Stimulated activated CD8-positive, alpha-beta memory T cell treated with anti-CD3 and anti-CD28 coated beads, Interleukin-2, amount 100 ng/mL, for 1 hour (primary cell): ENCODE measurements at places on chromosomes 6 and 20.

DNA sequence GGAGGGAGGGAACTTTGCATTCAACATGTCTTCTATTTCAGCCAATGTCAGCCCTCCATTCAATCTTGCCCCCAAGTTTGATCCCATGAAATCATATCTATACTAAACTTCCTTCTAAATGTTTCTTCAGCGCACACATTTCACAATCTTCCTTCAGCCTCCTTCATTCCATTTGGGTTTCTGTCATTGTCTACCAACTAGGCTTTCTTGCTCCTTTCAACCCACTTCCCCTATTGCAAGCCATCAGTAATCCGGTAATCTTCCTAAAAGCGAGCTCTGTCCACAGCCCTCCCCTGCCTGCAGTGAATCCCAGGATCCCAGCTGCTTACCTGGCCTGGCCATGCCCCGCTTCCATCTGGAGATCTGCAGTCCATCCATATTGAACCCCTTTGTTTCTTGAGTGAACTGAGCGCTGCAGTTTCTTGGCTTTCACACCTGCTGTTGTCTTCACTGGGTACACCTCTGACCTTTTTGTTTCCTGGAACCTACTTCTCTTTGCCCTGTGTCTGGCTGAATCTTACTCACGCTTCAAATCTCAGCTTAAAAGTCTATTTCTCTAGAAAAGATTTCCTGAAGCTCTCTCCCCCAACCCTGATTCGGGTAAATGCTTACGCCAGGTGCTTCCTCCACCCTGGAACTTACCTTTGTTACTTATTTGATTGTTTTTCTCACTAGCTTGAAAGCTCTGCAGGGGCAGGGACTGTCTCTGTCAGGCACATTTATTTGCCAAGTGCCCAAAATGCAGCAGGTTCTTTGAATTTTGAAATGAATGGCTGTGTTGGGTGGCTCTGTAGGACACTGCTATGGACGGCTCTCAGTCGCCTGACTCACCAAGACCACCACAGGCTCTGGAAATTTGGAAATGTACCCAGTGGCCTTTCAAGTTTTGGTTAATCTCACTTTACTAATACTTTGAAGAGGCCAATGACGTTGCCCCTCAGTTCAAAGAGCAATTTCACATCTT is 50.3 kb downstream of the ADTRP start:
- no peak for DNase-seq

- DNase-seq, result no peak
Observed at GRCh38 chr20:24836041-24836533, 113.0 kb upstream of the CST7 start.

DNA sequence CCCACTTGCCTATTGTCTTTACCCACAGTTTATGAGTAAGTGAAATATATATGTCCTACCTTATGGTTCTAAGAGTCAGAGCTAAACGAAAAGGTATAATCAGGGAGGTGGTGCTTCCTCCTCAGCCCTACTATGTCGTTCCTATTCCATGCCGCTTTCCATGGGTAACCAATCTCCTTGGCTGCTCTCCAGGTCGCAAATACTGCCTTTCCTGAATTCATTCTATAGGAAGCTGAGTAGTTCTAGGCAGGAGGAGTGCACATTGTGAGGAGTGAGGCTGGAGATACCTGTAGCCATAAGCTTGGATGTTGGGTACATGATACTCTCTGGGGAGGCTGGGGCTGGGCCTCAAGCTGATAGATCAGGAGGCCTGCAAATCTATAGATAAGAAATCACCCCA is 5.8 kb downstream of the IL20RA start:
- DNase-seq, result no peak

DNA sequence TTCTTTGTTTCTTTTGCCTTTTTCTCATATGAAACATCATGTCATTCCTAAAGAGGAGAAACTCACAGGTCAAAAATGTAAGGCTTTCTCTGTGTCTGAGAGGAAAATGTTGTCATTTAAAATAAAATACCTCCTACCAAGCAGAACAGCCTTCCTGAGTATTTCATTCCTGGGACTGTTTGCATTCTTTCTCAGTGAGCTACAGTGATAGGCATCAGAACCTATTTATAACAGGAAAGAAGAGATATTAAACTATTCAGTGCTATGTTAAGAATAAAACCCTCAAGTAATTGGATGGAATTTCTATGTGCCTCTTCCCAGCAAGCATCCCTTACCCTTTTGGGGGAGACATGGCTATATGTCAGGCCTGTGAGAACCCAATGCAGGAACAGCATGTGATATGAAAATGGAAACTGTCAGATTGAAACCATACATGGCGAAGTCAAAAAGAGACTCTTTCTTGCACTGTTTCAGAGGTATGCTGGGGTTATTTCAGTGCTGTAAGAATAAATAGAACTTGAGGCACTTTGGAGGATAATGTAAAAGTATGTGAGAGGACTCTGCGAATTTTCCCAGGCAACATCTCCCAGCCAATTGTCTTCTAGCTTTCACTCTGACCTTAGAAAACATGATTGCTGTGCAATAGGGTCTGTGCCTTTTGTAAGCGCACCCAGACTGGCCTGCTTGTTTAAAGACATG is 133.8 kb upstream of the CCN2 start:
- DNase-seq, result no peak

GRCh38 chr20:1010659-1011058 is 8.5 kb upstream of the RSPO4 start:
- no peak for DNase-seq

DNA sequence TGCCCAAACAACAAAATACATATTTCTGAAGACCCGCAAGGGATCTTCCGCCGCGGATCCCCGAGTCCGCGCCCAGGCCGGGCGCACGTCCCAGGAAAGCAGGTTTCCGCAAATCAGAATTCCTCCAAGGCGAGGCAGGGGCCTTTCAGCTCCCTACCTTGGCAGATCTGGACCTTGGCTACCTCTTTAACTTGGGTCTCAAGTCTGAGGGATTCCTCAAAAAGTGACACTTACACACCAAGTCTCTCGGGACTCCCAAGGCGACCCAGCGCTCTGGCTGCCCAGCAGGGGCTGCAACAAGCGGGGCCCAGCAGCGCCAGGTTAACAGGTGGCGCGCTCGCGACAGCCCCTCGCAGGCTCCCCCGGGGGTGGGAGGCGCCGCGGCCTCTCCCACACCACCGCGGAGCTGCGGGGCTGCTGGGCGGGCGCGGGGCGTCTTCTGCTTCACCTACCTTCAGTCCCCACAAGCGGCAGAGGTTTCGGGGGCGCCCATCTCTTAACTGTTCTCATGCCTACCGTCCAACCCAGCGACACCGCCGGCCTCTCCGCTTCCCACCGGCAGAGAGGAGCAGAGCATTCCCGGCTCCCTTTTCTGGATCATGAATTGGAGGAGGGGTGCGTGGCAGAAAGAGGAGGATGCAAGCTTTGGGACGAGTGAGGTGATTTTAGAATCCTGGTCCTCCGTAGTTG is 414 bp downstream of the SIM1 start:
- DNase-seq, result no peak

DNA sequence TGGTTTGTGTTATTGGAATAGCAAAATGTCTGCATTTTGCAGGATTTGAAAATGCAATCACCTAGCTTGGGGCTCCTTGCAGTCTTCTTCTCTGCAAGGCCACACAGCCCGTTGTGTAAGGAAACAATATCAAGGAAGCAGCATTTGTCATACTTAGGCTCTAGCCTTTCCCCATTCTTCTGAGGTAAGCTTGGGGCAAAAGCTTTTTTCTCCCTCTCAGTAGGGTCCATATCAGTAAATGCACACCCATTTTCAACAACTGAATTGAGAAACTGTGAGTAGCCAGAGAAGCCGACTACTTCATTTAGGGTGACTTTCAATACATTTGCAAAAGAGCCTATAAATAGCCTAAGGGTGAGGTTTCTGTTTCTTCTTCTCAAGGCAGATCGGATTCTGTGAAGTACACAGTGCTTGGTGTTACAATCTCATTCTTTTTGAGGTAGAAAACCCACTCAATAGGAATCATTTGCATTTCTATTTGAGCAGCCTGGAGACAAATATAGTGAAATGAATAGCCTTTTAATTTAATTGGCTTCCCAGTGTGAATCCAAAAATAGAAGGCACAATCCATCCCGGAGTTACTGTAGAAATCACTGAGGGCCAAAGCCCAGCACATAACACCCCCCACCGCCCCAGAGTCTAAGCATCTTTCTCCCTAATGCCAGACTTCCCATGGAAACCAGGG is 61.8 kb downstream of the BTBD3 start:
- DNase-seq, result no peak

- DNase-seq, result no peak
Observed at GRCh38 chr6:81995548-81996289, 243.2 kb upstream of the TENT5A start.
